ENCODE measurements at places on chromosomes 3 and 15.
A peak's percentile ranks its signal among the peaks of the same experiment; 100 is the strongest.

- DNase-seq, result no peak
Observed at GRCh38 chr3:59407425-59407824, 357.6 kb upstream of the CFAP20DC start.

- DNase-seq, result no peak
Observed at GRCh38 chr15:69194854-69195253, 34.4 kb downstream of the GLCE start.

GRCh38 chr3:125019271-125019670 lies 36.5 kb downstream of the HEG1 start:
- no peak for DNase-seq

DNA sequence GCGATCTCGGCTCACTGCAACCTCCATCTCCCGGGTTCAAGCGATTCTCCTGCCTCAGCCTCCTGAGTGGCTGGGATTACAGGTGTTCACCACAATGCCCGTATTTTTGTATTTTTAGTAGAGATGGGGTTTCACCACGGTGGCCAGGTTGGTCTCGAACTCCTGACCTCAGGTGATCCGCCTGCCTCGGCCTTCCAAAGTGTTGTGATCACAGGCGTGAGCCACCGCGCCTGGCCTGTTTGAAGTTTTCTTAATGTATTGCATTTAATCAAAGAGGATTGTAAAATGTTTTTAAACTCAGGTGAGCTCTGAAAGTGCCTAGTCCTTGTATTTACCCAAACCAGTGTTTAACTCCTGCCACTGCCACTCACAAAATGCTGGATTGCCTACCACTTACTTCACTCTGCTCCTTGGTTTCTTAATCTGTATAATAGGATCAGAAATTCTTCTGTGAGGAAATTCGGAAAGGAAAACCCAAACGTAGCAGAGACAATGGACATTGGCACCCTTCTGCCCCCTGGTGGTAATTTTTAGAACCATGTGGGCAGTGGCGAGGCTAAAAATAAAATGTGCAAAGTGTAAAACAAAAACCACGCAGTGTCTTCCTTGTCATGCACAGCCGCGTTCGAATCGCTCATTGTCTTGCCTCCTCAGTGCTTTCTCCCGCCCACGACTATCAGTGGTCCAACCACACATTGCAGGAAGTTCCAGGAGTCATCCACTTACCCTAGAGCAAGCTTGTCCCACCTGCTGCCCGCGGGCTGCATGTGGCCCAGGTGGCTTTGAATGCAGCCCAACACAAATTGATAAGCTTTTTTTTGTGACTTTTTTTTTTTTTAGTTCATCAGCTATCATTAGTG lies 27.3 kb downstream of the CEP19 start:
- DNase-seq, result peak; percentile 67

GRCh38 chr3:187648177-187648576 lies 22.0 kb downstream of the SST start:
- DNase-seq, result no peak
